ENCODE measurements at places on chromosomes 11 and 22.

DNA sequence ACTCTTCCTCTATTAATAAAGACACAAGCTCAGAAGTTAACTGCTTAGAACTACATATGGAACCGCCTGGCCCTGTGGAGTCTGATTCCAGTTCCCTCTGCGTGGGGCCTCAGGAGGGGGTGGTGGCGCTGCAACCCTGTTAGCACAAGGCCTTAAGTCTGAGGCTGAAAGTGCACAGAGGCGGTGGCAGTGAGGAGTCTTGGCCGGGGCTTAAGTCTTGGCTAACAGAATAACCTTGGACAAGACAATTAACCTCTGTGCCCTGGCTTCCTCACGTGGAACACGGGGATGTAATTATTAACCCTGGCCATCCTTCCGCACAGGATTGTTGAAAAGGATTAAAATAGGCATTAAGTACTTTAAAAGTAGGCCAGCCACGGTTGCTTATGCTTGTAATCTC, 191.5 kb downstream of the CEP164 start:
- DNase-seq = no peak

GRCh38 chr11:63958008-63958407, 16.4 kb upstream of the COX8A start:
- no peak for DNase-seq

GRCh38 chr11:64518928-64519327, 72.1 kb upstream of the SLC22A12 start:
- DNase-seq = no peak

DNA sequence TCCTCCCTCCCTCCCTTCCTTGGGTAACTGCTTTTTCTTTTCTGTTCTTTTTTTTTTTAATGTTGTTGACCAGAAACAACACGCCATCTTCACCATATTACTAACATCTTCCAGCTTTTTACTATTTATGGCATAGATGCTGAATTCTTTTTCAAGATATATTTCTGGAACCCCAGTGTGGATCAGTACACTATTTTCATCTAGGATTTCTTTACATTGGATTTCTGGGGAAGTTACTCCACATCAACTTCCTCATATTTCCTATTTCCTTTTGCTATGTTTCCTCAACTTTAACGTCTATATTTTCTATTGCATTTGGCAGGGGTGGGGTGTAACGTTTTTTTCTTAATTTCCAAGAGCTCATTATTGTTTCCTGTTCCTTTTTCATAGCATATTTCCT, 7.0 kb downstream of the PGM2L1 start:
- DNase-seq = no peak

DNA sequence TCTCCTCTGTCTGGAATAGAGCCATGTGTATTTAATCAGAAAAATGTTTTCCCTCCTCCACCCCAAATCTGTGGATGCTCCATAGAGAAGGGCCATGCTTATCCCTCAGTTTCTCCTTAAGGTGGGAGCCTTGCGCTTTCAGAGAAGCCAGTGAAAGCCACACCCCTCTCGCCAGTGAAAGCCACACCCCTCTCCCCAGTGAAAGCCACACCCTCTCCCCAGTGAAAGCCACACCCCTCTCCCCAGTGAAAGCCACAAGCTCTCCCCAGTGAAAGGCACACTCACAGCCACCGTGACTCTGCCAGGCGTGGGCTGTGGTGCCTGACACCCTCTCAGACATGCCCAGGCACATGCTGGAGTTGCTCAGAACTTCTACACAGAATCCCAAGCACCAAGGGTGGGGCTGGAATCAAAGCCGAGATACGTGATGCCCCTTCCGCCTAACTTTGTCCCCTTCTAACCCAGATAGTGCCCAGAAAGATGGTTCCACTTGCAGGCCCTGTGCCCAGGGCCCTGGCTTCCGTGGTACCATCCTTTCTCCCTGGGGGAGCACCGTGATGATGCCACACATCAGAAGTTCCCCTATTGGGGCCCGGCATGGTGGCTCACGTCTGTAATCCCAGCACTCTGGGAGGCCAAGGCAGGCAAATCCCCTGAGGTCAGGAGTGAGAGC, 16.5 kb upstream of the PRR5 start:
- peak; percentile 85 for DNase-seq

DNA sequence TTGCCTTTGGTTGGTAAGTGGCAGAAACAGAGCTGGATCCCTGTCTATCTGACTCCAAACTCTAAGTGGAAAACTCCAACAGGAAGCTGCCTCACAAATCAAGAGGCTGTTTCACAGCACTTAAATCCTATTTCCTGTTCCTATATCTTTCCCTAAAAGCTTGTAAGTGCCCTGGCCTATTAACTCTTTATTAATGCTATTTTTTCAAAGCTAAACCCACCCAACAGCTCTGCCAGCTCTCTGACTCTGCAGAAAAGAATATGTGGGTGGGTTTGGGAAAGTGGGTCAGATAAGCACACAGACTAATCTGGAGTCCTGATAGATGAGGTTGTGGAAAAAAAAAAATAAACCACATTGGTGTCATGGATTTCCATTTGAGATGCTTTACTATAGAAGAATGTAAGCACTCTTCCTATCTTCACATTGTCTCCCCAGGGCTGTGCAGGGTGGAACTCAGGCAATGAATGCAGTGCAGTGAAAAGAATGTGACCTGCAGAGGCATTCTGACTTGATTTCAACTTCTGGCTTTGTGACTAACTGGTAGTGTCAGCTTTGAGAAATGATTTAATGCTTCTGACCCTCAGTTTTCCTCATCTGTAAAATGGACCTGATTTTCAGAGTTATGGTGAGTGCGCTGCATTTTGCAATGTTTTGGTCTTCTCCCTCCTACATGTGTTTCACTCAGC, 125.6 kb downstream of the AASDHPPT start:
- no peak for DNase-seq

GRCh38 chr11:126821827-126822226, 178.7 kb downstream of the KIRREL3 start:
- no peak for DNase-seq

DNA sequence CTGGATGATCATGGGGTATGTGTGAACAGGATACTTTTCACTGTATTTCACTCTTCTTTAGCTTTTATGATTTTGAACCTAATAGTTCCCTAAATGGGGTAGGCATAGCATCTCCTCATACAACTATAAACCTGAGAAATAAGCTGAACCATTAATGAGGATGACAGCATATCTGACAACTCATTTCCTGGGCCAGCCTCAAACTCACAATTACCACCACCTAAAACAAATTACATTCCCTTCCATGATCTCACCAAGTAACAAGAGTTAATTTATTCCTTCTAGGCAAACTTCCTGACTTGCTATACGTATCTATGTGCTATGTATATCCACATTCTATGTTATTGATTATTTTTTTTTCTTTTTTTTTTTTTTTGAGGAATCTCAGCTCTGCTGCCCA, 23.0 kb downstream of the SIK3 start:
- no peak for DNase-seq

DNA sequence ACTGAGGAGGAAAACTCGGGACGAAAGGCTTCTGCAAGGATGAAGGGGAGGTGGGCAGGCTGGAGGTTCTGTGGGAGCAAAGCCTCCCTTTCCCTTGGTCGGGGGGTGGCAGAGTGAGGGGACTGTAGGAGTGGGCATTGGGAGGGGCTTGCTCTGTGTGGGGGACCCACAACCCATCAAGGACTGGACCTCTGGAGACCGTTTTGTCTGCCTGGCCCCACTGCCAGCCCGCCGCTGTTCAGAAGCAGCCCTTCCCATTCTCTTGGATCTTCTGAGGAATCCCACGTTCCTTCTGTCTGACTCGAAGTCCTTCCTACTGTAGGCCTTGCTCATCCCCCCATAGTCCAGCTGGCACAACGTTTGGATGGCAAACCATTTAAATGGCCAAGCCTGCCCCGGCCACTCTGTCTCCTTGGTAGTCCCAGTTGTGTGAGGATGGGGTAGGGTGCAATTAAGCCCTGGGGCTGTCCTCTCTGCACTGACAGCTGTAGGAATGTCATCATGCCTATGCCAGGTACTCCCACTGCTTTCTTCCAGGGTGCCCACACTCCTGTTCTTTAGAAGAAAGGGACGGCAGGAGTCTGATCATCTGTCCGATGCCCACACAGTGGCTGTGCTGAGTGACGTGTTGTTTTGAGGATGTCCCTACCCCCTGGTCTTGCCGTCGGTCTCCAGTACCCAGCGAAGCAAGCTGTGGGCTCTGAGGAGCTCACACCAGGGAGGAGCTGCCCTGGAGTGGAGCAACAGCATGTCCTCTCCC, 17.0 kb upstream of the NECTIN1 start:
- DNase-seq = no peak

GRCh38 chr22:19203834-19204233, 25.3 kb upstream of the SLC25A1 start:
- no peak for DNase-seq

GRCh38 chr11:125554038-125554437, 15.2 kb upstream of the EI24 start:
- no peak for DNase-seq

DNA sequence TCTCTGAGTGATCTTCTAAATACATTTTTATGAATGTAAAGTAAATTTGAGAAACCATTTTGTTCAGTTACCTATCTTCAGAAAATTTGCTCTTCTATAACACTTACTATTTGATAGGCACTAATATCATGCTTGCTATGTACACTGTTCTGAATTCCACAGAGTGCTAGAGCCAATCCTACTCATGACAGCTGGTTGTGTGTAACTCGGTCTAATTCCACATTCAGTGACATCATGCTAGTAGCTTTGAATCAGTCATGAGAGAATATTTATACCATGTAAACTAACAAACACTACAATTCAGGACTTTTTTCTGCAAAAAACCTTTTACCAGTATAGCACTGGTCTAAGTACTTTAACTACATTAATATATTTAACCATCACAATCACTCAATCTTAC, 902.9 kb downstream of the DLG2 start:
- no peak for DNase-seq

- DNase-seq = no peak
These were observed 612 bp downstream of the GTSE1 start for GRCh38 chr22:46297151-46297812.

DNA sequence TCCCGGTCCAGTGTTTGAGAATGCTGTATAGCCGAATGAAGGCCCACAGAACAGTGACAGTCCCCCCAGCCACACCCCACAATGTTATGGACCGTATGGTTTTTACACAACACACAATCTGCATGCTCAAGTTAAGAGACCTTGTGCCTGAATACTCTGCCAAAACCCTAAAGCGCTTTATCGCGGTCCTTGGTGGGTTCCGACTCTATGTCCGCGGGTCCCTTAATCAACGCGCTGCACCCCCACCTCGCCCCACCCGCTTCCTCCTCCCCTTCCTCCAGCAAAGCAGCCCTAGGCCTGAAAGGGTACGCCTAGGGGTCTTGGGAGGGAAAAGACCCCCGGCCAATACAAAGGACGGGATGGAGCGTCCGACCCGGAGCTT, 442 bp downstream of the COPB1 start:
- DNase-seq = peak; percentile 32

DNA sequence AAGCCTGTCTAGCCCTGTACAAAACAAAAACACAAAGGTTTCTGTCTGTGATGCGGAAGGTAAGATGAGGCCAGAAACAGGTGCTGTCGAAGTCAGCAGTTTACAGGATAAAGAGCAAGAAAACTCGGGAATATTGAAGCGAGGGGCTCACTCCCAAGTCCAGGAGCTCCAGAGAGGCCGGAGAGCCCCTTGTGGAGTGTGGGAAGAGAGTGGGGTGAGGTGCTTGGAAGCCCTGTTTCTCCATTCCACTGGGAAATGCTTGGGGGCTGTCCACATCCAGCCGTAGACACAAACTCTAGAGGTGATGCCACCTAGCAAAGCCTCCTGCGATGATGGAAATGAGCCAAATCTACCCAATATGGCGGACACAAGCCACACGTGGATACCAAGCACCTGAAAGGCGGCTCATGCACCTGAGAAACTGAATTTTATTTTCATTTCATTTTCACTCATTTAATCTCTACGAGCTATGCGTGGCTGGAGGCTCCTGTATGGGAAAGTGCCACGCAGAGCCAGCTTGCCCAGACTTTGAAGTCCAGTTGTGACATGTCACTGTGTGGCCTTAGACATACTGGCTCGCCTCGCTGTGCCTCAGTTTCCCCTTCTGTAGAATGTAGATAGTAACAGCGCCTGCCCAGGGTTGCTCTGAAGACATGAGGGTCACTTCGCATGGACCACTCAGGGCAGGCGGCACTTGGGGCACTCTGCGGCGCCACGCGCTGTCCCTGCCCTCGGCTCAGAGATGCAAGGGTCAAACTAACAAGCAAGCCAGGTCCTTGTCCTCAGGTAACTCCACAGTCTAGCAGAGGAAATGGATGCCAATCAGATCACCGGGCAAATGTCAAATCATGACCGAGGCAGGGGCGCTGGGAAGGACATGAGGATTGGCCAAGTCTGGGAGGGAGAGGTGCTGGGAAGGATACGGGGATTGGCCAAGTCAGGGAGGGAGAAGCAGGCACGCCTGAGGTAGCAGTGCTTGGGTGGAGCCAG, 684.7 kb downstream of the TBC1D22A start:
- no peak for DNase-seq

- DNase-seq = no peak
These were observed 52.4 kb downstream of the ALX4 start for GRCh38 chr11:44257338-44258189.

GRCh38 chr11:18770479-18771125, 21.0 kb downstream of the PTPN5 start:
- DNase-seq = no peak

DNA sequence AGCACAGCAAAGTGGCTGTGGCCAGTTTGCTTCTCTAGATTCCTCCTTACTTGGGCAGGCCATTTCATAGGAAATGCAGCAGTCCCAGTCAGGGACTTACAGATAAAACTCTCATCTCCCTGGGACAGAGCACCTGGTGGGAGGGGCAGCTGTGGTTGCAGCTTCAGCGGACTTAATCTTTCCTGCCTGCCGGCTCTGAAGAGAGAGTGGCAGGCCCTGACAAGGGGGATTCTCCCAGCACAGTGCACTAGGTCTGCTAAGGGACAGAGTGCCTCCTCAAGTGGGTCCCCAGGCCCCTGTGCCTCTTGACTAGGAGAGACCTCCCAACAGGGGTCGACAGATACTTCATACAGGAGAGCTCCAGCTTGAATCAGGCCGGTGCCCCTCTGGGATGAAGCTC, 1649.1 kb downstream of the LRRC4C start:
- DNase-seq = no peak

GRCh38 chr11:61700212-61700611, 20.0 kb downstream of the DAGLA start:
- DNase-seq = no peak

DNA sequence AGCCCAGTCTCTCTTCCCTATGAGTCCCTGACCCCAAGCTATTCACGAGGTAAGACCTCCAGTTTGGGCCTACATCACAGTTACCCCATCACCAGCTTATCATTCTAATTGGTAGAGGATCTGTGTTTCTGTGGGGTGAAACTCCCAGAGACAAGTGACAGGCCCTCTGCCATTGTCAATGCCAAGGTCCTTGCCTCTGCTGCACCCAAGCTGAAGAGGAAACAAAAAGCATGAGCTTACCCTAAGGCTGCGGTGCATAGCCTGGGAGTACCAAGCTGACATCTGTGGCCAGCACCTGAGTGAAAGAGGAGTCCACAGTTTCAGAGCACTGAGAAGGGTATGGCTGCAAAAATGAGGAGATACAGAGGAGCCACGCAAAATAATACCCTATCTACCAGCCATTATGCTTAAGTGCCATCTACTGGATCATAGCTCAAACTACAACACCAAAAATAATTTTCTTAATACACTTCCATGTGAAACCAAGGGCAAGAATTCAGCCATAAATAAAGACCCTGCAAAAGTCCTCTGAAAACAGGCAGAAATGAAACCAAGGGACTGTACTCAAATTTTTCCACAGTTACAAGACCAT, 62.3 kb upstream of the ANO5 start:
- DNase-seq = no peak

GRCh38 chr11:2420502-2421225, 20.1 kb downstream of the TSSC4 start:
- DNase-seq = peak; percentile 45

All from stimulated activated CD8-positive, alpha-beta memory T cell treated with anti-CD3 and anti-CD28 coated beads, Interleukin-7, amount 100 ng/mL, for 4 hours (primary cell).